ENCODE measurements at places on chromosomes 5 and 9. TPM values are rescaled to one million over a fixed set of nuclear protein-coding genes. Genes with fewer than 3 reads are reported as not detected.

DNA sequence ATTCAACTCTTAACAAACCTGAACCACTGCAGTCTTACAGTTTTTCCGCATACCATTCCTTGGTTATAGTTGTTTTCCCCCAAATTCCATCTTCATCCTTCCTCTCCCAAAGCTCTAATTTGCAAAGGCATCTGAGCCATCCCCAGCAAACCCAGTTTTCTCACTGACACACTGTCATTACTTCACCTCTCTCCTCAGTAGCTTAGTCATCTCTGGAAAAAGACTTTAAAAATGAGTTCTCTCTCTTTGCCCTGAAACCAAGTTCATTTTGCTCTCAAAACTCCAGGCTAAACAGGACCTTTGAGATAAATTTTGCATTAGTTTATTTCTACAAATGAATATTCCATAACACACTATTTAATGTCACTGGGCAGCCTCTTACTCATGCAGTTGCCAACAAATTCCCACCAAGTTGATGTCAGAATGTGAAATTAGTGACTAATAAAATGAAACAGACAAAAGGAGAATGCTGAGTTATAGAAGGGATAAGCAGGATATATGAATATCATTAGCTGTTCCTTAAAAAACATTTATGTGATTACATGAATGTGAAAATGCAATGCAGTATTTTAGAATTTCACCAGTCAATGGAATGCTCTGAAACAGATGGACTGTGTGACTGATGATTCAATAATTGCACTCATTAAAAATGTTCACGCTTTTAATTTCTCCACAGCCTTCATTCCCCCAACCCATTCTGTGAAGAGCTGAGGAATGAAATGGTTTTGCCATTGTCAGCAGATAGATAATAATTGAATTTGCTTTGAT is 107.4 kb upstream of the DMAC1 start:
- H3K27me3 ChIP-seq = no peaks in the 10 kb centered on the region
- no peak overlapping the region for H3K4me3 ChIP-seq
- no peaks in the 10 kb centered on the region for H3K36me3 ChIP-seq
- no peak overlapping the region for H3K27ac ChIP-seq
- no peaks in the 10 kb centered on the region for H3K4me1 ChIP-seq

DNA sequence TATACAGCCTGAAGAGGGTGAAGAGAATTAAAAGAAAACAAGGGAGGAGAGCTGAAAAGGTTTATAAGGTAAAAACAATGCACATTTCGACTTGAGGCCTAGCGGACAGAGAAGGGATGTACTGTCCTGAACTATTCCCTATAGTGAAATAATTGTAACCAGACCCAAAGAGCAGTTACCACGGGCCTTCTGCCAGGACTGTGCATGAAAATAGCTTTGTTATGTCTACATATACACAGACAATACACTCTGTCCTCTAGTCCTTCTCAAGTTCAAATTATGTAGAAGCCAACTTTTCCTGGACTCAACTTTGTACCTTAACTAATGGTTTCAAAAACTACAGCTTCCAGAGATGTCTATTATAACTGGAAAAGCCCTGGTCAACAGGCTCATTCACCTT is 223.7 kb downstream of the PCSK5 start:
- H3K27me3 ChIP-seq = no peaks in the 10 kb centered on the region
- no peak overlapping the region for H3K4me3 ChIP-seq
- no peak overlapping the region for H3K27ac ChIP-seq
- H3K36me3 ChIP-seq = no peaks in the 10 kb centered on the region

GRCh38 chr9:21443849-21444625 is 3.8 kb downstream of the IFNA1 start:
- H3K27ac ChIP-seq = peak overlapping the region; percentile 38
- H3K27me3 ChIP-seq = no peaks in the 10 kb centered on the region
- H3K4me1 ChIP-seq = peaks cover 8% of the 10 kb centered on the region
- peak overlapping the region; percentile 44 for H3K4me3 ChIP-seq
- peak; percentile 49 for DNase-seq
- no peaks in the 10 kb centered on the region for H3K36me3 ChIP-seq

GRCh38 chr9:130043654-130044623 is 950 bp upstream of the FNBP1 start:
- peaks cover 29% of the 10 kb centered on the region for H3K4me1 ChIP-seq
- no peaks in the 10 kb centered on the region for H3K27me3 ChIP-seq
- peak overlapping the region; percentile 74 for H3K27ac ChIP-seq
- no peaks in the 10 kb centered on the region for H3K36me3 ChIP-seq
- no peak for DNase-seq

- H3K4me1 ChIP-seq = no peaks in the 10 kb centered on the region
- H3K27ac ChIP-seq = no peak overlapping the region
- no peak for DNase-seq
Measured at GRCh38 chr5:74079971-74080556, 454.1 kb downstream of the ARHGEF28 start.

- no peak overlapping the region for H3K27ac ChIP-seq
- H3K4me1 ChIP-seq = no peaks in the 10 kb centered on the region
- no peak for DNase-seq
- no peak overlapping the region for H3K4me3 ChIP-seq
- H3K27me3 ChIP-seq = peaks cover 25% of the 10 kb centered on the region
Measured at GRCh38 chr9:91486699-91487497, 63.3 kb upstream of the NFIL3 start.

DNA sequence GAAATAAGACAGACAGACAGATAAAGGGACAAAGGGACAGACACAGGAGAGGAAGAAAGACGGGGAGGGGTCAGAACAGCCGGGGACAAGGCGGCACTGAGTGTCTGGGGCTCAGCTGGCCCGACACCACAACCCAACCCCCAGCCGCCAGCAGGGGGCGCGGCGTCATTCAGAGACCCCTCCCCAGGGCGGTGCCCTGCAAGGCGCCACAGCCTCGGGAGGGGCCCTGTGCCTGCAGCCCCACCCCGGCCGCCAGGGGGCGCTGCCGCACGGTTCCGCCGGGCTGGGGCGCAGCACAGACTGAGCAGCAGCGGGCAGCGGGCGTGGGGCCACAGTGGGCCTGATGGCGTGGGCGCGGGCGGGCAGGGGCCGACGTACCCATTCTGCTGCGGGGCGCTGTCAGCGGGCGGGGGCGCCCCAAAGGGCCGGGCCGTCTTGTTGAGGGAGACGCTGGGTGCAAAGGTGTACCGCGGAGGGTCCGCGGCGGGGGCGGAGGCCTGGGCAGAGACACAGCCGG is 5.9 kb downstream of the PDLIM7 start:
- no peaks in the 10 kb centered on the region for H3K36me3 ChIP-seq
- no peak overlapping the region for H3K27ac ChIP-seq
- H3K4me1 ChIP-seq = no peaks in the 10 kb centered on the region
- no peaks in the 10 kb centered on the region for H3K27me3 ChIP-seq
- DNase-seq = no peak
- no peak overlapping the region for H3K4me3 ChIP-seq

DNA sequence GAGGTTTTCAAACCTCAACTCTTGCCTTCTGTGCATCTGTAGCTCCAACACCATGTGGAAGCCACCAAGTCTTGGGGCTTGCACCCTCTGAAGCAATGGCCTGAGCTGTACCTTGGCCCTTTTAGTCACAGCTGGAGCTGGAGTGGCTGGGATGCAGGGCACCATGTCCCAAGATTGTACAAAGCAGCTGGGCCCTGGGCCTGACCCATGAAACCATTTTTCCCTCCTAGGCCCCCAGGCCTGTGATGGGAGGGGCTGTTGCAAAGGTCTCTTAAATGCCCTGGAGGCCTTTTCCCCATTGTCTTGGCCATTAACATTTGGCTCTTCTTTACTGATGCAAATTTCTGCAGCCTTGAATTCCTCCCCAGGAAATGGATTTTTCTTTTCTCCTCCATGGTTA is 11.8 kb upstream of the ENTREP1 start:
- no peak overlapping the region for H3K27ac ChIP-seq
- H3K4me3 ChIP-seq = no peak overlapping the region
- no peaks in the 10 kb centered on the region for H3K36me3 ChIP-seq
- H3K27me3 ChIP-seq = no peaks in the 10 kb centered on the region
- no peaks in the 10 kb centered on the region for H3K4me1 ChIP-seq
- no peak for DNase-seq

- H3K4me1 ChIP-seq = no peaks in the 10 kb centered on the region
- H3K36me3 ChIP-seq = no peaks in the 10 kb centered on the region
- no peak for DNase-seq
- H3K4me3 ChIP-seq = no peak overlapping the region
- no peak overlapping the region for H3K27ac ChIP-seq
Measured at GRCh38 chr9:101167490-101168134, 139.1 kb downstream of the PLPPR1 start.

DNA sequence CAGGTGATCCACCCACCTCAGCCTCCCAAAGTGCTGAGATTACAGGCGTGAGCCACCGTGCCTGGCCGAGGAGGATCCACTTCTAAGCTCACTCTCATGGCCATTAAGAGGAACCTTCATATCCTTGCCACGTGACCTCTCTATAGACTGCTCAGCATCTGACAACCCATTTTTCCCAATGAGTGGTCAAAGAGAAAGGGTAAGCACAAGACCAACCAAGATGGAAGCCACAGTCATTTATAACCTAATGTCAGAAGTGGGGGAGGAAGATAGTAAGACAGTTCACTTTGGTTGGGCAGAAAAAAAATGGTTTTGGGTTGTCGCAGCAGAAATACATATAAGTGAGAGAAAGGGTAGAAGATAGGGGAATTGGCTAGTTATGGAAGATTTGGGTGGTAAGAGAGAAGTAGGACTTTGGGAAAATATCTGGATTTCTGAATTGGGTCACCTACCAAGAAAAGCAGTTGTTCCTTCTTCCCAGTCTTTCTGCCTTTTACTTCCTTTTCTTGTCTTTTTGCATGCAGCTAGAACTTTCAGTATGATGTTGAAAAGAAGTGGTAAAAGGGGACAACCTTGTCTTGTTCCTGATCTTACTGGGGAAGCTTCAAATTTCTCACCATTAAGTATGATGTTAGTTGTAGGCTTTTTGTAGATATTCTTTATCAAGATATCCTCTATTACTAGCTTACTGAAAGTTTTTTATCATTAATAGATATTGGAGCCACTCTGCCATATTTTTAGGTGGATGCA is 15.6 kb downstream of the SNX2 start:
- H3K27ac ChIP-seq = no peak overlapping the region
- no peaks in the 10 kb centered on the region for H3K4me1 ChIP-seq
- no peaks in the 10 kb centered on the region for H3K36me3 ChIP-seq
- no peak overlapping the region for H3K4me3 ChIP-seq
- H3K27me3 ChIP-seq = no peaks in the 10 kb centered on the region

- no peaks in the 10 kb centered on the region for H3K4me1 ChIP-seq
- peaks cover 11% of the 10 kb centered on the region for H3K27me3 ChIP-seq
- no peak for DNase-seq
- no peak overlapping the region for H3K27ac ChIP-seq
- H3K4me3 ChIP-seq = no peak overlapping the region
- no peaks in the 10 kb centered on the region for H3K36me3 ChIP-seq
Measured at GRCh38 chr5:5710471-5710870, 288.0 kb downstream of the ICE1 start.

DNA sequence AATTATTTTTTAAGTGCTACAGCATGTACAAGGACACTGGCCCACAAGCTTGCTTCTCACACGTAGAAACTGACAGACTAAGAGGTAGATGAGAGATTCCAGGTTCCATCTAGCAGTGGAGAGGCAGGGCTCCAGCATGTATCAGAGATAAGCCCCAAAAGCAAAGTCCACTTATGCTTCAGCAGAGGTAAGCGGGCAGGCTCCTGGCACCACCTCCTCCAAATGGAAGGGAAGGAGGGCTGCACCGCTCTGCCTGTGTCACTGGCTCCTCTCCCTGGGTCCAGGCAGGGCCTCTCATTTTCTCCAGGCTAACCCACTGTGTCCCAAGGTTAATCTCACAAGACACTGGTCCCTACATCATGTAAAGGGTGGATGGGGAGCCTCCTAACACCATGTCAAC is 15.9 kb downstream of the GRHPR start:
- no peaks in the 10 kb centered on the region for H3K4me1 ChIP-seq
- no peak overlapping the region for H3K4me3 ChIP-seq
- H3K27me3 ChIP-seq = no peaks in the 10 kb centered on the region
- H3K27ac ChIP-seq = no peak overlapping the region

DNA sequence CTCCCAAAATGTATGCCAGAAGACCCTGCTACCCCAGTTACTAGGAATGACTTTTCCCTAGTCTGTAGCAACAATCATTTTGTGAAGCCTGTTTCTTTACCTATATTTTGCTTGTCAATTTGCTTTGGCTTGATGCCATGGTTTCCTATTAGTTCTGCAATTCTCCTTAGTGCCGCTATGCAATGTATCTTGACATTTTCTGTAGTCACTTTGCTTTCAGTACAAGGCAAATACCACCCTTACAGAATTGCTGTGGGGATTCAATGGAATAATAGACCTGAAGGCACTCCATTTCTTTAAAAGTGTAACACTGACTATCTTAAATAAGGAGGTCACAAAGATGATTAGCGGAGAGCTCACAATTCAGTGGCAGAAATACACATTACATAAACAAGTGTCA is 291.1 kb downstream of the NR2F1-AS1 start:
- no peaks in the 10 kb centered on the region for H3K27me3 ChIP-seq
- H3K27ac ChIP-seq = no peak overlapping the region
- H3K36me3 ChIP-seq = no peaks in the 10 kb centered on the region
- no peaks in the 10 kb centered on the region for H3K4me1 ChIP-seq

EQTN gene
- not detected for total RNA-seq

LHX3 gene
- 0.42 TPM for total RNA-seq

PKD2L2 gene
- not detected for total RNA-seq
